SK-MEL-5 (cell line): ENCODE measurements at places on chromosomes 7 and 10.

DNA sequence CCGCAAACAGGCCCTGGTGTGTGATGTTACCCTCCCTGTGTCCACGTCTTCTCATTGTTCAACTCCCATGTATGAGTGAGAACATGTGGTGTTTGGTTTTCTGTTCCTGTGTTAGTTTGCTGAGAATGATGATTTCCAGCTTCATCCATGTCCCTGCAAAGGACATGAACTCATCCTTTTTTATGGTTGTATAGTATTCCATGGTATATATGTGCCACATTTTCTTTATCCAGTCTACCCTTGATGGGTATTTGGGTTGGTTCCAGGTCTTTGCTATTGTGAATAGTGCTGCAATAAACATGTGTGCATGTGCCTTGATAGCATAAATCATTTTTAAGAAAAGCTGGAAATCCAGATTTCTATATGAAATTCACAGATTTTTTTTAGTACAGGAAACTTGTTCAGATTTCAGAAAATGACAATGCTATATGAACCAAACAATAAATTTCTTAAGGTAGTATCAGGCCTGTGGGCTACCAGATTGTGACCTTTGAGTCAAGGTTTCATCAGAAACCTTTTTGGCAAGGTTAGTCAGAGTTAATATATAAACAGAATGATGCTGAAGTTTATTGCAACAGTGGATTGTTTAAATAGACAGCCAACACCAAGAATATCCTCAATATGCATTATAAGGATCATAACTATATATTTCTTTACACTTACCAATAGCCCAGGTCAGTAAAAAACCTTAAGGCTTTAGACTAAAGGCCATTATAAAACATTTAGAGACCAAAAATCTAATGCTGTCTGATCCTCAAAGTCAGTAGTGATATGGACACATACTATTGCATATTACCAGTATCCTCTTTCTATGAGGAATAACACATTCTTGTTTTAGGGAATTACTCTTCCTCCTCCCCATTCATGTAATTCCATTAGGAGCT is 68.7 kb upstream of the PAPSS2 start:
- no peak for DNase-seq

GRCh38 chr7:139776486-139777132 is 1.2 kb downstream of the HIPK2 start:
- DNase-seq: no peak

GRCh38 chr10:51108406-51108805 is 34.1 kb downstream of the PRKG1 start:
- DNase-seq: no peak

- DNase-seq: no peak
These were observed 30.6 kb downstream of the TARP start for GRCh38 chr7:38242814-38243213.

DNA sequence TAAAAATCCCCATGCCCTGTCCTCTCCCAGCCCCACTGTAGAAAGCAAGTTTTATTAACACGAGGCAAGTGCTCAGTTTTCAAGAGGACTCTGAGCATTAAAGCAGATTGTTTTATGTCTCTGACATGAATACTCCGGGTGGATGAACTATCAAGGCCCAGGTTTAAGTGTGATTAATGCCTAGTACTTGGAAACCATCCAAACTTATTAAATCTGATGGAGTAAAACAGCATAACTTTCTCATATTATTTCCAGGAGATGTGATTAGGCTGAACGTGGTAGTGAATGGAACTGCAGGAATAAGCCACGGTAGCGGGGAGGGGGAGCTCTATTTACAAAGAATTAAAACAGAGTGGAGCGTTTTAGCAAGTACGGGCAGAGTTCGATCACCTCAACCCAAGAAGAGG is 144.2 kb upstream of the RNF32 start:
- DNase-seq: no peak

- DNase-seq: peak; percentile 68
These were observed 8.6 kb upstream of the CRYGN start for GRCh38 chr7:151448261-151449252.

GRCh38 chr10:33395201-33395600 is 60.7 kb upstream of the NRP1 start:
- DNase-seq: no peak
